Activated naive CD8-positive, alpha-beta T cell treated with anti-CD3 and anti-CD28 coated beads for 36 hours (primary cell): ENCODE measurements at places on chromosomes 4 and X. TPM values are rescaled to one million over a fixed set of nuclear protein-coding genes. Genes with fewer than 3 reads are reported as not detected.
A peak's percentile ranks its signal among the peaks of the same experiment; 100 is the strongest.

GRCh38 chr4:3875466-3875865, 109.3 kb downstream of the ADRA2C start:
- DNase-seq = no peak

- DNase-seq = no peak
Observed at GRCh38 chr4:131382839-131383238, 1766.3 kb upstream of the PCDH10 start.

DNA sequence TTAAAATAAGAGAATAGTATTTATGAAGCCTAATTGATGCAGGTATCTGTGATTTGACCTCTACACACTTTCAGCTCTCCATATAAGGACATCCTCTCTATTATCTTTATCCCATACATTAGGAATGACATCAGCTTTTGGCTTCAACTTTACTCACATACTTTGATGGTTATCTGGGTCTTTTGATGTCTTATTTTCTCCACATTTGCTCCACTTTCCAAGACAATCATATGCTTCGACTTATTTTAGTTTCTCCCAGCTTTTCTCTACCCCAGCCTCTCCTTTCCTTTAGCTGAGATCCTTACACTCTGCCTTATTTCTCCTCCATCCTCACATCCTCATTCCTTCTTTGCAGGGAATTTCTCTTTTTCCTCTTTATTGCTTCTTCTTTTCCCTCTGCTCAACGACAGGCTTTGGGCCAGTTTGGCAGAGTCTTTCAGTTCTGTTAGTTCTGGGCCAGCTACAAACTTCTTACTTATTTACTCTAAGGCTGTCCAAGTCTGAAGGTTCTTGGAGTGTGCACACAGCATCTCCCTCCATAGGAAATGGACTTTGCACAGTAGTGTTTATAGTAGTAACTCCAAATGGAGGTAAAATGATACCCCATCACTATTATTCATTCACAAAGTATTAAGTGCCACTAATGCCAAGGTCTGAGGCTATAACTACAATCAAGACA, 50.5 kb downstream of the SLC4A4 start:
- no peak for DNase-seq

DNA sequence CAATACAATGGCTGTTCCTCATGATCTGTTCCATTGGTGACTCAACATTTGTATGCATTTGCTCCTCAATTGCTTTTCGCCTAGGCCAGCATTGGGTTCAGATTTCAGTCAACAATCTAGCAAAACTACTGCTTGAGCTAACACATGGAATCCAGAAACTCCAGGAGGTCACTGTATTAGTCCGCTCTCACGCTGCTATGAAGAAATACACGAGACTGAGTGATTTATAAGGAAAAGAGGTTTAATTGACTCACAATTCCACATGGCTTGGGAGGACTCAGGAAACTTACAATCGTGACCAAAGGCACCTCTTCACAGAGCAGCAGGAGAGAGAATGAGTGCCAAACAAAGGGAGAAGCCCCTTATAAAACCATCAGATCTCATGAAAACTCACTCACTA, 67.1 kb downstream of the RXFP1 start:
- DNase-seq = no peak

GRCh38 chrX:3124031-3124430, 82.8 kb downstream of the ARSF start:
- DNase-seq = no peak

- DNase-seq = no peak
Observed at GRCh38 chrX:29746326-29746725, 469.0 kb upstream of the MAGEB2 start.

GRCh38 chrX:34521563-34521962, 135.5 kb downstream of the TMEM47 start:
- no peak for DNase-seq

DNA sequence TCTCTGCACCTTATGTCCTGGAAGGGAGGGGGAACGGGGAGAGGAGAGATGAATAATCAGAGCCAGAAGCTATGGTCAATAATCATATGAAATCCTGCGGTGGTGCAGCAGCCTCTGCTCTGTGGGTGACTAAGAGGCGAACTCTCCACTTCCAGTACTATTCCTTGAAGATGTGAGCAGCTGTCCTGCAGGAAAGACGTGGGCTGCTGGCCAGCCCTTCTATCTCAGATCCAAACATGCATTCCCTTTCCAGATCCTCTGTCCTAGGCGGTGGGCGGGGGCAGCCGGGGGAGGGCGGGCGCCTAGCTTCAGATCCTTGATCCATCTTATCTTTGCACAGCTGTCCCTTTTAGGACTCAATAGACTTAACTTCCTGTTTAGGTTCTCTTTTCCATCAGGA, 34.5 kb downstream of the SPINK2 start:
- DNase-seq = no peak

DNA sequence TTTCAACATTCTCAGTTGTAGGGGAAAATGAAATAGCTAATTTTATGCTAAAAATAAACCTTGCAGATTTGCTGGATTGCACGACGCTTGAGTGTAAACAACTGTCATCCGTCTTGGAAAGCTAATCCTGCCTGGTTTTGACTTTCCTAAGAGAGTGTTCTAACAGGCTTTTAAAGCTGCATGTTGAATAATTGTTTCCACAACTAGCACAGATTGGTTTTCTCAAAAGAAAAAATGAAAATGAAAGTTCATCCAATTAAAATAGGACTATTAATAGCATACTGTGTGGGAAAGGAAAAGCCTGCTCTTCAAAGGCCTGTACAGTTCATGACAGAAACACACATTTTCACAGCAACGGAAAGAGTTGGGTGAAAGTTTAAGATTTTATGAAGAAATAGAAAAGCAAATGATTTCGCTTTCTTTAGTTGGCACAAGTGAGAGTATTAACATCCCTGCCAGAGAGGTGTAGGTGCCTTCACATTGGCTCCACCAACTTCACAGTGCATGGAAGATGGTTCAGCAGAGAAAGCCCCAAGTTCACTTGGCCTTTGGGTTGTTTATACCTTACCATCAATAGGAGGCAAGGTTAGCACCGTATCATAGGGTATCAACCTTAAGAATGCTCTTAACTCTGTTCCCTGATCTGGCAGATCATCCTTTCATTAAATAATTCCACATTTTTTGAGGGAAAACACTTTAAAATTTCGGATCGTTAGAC, 140.0 kb upstream of the GUCY1A1 start:
- DNase-seq = no peak

DNA sequence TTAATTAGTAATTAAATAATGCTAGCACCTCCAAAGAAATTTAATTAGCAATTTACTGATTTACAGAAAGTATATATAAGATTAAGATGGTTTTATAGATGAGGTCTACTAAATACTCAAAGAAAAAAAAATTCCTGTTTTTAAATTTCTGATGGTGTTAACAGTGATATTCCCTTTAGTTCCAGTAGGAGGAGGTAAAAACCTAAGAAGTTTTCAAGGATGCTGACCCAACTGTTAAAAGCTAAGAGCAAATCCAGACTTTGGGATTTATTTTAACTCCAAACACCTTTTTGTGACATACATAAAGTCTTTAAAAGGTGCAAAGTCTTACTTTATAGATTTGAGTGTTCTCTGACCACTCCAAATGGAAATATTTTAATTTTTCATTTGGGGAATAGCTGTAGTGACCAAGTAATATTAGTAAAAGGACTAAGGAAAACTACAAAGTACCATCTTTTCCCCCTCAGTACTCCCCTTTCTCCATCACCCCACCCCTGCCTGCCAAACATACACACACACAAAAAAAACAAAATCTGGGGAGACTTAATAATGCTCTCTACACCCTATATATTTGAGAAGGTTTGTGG, 34.2 kb upstream of the CSN1S1 start:
- no peak for DNase-seq

GRCh38 chrX:40465735-40466551, 114.8 kb upstream of the ATP6AP2 start:
- no peak for DNase-seq

DNA sequence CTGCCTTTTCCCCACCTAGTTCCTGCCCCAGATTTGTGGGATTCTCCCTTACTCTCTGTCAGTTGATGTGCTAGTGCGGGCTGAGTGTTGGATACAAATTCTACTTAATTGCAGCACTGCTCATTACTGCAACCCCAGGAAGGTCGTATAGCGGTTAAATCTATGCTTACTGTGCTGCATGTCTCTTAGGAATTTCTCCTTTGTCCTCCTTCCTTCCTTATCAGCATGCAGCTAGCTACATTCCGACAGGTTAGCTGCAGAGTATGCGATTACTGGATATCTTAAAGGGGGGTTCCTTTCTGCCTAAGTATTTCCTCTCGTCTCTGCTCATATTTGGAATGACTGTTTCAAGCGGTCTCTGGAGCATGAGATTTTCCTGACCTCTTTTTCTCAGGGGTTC, 662.8 kb downstream of the TLL1 start:
- DNase-seq = no peak

DNA sequence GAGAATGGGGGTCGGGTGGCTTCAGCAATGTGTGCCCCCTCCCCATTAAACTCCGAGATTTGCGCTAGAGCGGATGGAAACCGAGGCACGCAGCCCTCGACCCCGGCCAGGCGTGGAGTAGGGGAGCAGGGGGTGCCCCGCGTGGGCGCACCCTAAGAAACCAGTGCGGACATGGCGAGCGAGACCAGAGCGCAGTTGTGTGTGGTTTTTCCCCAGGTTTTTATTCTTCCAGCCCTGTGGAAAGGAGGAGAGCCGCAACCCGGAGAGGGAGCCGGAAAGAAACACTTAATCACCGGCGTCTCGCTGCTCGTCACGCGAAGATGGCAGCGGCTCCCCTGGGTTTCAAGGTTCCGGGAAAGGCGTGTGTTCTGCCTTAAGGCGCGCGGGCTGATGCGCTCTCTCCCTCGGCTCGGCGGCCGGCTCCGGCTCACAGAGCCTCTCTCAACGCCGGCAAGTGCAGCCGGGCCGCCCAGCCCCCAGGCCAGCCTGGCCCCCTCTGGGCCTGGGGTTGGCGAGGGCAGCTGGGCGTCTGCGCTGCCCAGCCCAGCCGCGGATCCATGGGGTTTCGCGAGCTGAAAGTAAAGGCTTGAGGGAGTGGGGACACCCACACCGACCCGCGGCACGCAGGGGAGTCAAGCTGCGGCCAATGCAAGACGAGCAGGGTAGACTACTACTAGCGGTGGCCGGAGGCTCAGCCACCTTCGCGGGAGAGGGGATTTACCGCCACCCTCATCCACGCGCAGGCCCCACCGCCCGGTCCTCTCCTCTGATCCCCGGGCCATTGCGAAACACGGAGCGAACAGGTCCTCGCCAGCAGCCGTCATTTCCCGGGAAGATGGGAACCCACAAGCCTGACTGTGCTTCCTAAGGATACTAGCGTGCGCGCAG, 74.0 kb upstream of the BCOR start:
- DNase-seq = peak; percentile 53

GRCh38 chr4:148653681-148654080, 211.5 kb upstream of the NR3C2 start:
- DNase-seq = no peak

DNA sequence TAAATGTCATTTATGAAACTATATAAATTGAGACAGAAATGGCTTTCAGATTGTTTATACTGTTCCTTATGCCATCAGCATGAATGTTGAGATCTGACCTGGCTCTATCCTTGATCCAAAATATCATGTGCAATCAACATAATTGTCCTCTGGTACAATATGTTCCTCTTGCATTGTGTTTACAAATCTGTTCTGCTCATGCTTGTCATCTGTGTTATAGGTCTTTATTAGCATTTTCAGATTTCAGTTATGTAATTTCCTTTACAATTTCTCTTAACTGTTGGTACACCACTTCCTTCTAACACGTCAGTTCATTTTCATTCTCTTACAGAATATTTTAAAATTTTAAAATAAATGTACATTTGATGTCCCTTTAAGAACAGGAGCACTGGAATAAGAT, 1.6 kb downstream of the HPGD start:
- DNase-seq = no peak

- DNase-seq = no peak
Observed at GRCh38 chrX:104335756-104336155, 81.0 kb upstream of the ESX1 start.

GRCh38 chrX:1112321-1112720, 100.1 kb downstream of the CRLF2 start:
- no peak for DNase-seq

DNA sequence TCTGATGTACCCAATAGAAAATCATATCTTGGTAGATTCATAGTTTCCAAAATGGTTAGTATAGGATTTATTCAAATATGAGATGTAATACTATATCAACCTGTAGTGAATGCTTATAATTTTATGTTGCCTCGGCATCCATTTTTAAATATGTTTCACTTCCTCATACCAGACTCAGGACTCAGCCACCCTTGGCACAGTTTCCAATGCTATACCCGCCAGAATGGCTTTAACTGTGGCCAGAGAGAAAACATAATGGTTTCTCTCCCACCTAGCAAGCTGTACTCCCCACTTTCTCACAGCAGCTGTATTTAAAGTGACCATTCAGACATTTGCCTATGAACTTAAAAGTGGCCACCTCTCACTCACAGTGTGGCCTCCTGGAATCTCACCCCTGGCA, 466.6 kb upstream of the PABPC4L start:
- DNase-seq = no peak

DNA sequence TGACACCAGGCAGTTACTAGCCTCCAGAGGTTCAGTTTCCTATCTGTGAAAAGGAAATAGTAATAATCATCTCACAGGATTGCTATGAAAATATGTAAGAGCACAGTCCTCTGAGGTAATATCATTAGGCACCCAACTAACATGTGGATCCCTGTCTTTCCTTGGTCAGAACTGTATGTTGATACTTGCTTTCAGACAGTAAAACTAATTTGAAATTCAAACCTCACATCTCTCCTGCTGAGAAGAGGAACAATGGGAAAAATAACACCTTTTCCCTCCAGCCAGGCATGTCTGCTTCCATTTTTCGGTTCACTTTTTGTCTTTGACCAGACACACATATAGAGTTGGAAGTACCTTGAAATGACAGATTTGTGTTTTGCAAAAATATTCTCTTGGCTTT, 262.7 kb downstream of the IL15 start:
- no peak for DNase-seq

The MAGEA4 gene
- total RNA-seq = not detected

The SPANXA2 gene
- not detected for total RNA-seq

The GAGE12G gene
- total RNA-seq = not detected

The SLC9A7 gene
- total RNA-seq = 11.5 TPM

The DAPP1 gene
- total RNA-seq = 37.9 TPM

The JCHAIN gene
- total RNA-seq = not detected

The SLC30A9 gene
- 58.0 TPM for total RNA-seq

The NPY2R gene
- total RNA-seq = not detected

The FGFBP2 gene
- 8.9 TPM for total RNA-seq

The POF1B gene
- total RNA-seq = not detected

The PRICKLE3 gene
- 16.7 TPM for total RNA-seq
